Neural crest cell (in vitro differentiated cells): ENCODE measurements at places on chromosomes 11 and 22.

DNA sequence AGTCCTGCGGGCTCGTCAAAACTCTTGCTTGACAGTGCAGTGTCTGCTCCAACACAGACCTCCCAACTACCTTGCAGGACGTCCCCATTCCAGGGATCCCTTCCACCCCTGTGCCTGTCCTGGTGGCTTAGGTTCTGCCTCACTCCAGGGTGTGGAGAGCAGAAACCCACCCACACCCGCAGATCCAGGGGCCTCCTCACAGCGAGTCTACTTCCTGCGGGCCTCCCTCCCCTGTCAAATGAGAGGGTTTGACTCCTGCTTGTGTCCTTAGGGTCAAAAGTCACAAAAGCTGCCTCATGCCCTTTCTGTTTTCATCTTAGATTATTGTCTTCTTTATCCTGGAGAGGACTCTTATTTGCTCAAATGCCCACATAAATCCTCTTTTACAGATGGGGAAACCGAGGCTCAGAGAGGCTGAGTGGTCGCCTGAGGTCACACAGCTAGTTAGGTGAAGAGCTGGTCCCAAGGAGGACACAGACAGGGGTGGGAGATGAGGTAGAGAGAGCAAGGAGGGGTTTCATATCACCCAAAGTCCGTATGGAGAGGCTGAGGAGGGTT, 81.1 kb upstream of the KCNQ1OT1 start:
- peak; percentile 0 for DNase-seq

GRCh38 chr11:86193297-86194095, 51.1 kb upstream of the EED start:
- peak; percentile 37 for DNase-seq

DNA sequence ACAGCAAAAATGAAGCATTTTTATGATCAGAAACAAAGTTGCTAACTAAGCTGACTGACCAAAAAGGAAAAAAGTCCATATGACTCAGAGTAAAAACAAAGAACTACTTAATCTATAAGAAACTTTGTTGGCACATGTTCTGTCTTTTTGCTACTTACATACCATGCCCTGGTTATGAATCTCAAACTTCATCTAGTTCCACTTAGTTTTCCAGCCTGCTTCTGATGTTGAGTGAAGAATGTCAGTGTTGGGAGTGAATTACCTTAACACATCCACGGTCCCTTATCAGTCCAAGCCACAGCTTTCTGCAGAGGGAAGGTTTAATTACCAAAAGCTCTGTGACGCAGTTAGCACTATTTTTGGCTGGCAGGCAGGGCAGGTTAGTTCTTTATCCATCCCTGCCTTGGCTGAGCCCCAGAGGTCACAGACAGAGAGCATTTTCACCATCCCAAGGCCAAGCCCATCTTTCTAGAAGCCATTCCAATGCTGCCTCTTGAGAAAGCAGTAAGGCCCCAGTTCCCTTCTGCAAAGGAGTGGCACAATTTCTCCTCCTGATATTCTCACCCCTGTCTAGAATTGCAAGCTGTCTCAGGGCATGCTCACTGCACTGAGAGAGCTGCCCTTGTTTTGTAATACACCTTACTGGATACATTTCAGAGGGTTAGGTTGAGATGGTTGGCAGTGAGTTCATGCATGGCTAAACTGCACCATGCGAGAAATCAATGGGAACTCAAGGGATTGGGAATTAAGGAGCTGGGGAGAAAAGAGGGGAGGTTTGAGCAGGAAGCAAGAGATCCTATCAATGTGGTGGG, 67.1 kb downstream of the SLC1A2 start:
- DNase-seq = no peak

DNA sequence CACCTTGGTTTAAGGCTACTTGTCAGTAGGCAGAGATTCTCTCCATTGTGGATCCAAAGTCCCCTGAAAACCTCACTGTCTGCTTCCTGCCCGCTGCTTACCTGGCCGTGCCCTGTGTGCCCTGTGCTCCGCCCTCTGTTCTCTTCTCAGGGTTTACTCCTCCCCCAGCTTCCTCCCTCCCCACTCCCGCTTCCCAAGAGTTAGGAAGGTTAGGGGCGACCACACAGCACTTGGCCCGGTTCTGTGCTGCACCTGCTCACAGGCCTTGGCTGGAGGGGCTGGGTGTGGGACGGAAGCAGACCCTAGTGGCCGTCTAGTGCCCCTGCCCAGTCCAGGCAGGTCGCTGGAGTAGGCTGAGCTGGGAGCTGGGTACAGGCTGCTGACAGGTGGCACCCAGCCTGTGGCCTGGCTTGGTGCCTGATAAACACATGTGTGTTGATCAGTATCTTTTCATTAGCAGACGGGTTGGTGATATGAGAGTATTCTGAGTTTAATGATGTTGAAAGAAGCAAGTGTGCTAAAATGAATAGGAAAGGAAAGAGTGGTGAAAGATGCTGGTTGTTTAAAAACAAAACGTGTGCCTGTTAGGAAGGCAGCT, 40.5 kb downstream of the GRAMD4 start:
- no peak for DNase-seq

- no peak for DNase-seq
Measured at GRCh38 chr11:14310679-14311078, 48.3 kb downstream of the RRAS2 start.
